ENCODE measurements at places on chromosomes 7 and 10. TPM values are rescaled to one million over a fixed set of nuclear protein-coding genes. Genes with fewer than 3 reads are reported as not detected.

Gene SMKR1
- total RNA-seq: 7.6 TPM

Gene CHN2
- total RNA-seq: 3.4 TPM

Gene ASAH2
- total RNA-seq: 1.3 TPM

Gene FAM25G
- total RNA-seq: not detected

Gene RBAK
- total RNA-seq: 12.3 TPM

Gene OGDHL
- 0.20 TPM for total RNA-seq
